ENCODE measurements at places on chromosomes 2 and 18. TPM values are rescaled to one million over a fixed set of nuclear protein-coding genes. Genes with fewer than 3 reads are reported as not detected.

The DNAJC5G gene
- total RNA-seq, result not detected

The LYPD1 gene
- 58.1 TPM for total RNA-seq

The AQP12A gene
- not detected for total RNA-seq

The PLA2R1 gene
- 21.4 TPM for total RNA-seq

The TMEM198 gene
- not detected for total RNA-seq

The DBI gene
- 96.1 TPM for total RNA-seq

The FAM210A gene
- 27.9 TPM for total RNA-seq

The MYO5B gene
- total RNA-seq, result 0.27 TPM

The SKOR2 gene
- not detected for total RNA-seq

The M1AP gene
- not detected for total RNA-seq

Data from thoracic aorta endothelial cell (primary cell).